Right cardiac atrium (tissue), 5 donors: ENCODE measurements at places on chromosomes 12 and 14.

DNA sequence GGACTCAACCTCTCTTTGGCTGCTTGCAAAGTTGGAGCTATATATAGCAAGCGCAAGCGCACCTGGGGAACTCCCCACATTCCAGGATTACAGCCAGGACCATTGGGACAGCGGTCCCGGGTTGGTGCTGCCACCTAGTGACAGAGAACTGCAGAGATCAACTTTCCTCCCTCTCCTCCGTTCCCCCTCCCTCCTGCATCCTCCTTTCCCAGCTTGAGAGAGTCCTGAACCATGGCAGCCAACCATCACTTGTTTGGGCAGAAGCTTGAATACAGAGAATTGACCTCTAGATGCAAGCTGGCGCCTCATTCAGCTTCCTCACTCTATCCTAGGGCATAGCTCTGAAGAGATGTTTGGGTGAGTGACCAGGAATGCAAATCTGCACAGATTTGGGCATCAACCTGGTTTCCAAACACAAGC, 17.4 kb upstream of the FLVCR2 start:
- peak; percentile 77 for DNase-seq

DNA sequence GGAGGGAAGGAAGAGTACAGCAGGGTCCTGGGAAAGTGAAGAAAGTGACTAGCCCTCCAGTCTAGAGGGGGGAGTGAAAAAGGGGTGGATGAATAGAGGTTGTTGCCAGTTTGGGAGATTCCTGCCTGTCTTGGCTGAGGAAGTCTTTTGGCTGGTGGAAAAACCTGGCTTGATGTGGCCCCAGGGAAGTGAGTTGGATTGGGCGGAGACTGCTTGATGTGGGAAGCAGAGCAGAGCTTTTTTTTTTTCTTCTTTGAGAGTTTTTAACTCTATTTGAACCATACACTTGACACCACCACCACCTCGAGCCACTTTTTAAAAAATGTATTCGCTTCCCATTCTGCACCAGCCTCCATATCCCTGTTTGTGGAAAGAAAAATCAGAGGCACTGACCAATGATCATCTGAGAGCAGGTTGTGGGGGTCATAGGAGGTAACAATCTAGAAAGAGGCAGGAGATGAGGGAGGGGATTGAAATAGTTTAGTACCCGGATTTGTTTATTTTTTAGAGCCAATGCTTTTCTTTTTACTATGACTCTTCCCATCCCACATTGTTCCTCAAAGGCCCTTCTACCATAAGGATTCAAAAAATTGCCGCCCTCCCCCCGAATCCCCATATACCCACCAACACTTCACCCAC, 690 bp upstream of the DTX3 start:
- peak; percentile 52 for DNase-seq

DNA sequence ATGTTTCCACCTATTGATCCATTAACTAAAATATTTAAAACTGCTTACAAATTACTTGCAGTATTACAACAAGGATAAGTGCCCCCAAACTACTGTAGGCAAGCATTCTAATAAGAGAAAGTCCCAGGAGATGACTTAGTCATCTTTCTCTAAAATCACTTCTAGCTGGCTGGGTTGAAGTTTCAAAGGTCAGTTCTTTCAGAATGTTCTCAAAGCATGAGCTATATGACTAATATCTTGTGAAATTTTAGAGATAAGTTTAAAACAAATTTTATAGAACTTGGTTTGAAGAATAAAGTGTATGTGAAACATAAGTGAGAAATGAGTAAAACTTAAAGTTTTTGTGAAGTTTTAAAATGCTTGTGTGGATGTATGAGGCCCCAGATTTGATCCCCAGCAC, 24.3 kb upstream of the OR6J1 start:
- no peak for DNase-seq

- DNase-seq, result no peak
Observed at GRCh38 chr12:131063413-131063812, 109.7 kb downstream of the ADGRD1 start.

- DNase-seq, result no peak
Observed at GRCh38 chr12:128554546-128555304, 269.0 kb downstream of the SLC15A4 start.

DNA sequence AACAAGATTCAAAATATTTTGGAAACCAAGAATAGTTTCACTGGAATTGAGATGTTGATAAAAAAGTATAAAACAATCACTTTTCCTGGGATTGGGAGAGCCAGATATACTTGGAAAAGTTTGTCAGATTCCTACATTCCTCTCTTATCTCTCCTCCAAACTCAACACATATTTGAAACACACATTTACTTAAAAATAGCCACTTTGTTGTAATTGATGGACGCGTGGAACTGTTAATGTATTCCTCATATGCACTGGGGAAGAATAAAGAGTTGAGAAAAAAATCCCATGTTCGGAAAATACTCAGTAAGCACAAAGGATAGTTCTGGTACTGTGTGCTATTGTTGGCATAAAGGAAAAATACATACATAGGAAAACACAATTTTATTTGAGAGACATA, 195.6 kb upstream of the FLRT2 start:
- no peak for DNase-seq

DNA sequence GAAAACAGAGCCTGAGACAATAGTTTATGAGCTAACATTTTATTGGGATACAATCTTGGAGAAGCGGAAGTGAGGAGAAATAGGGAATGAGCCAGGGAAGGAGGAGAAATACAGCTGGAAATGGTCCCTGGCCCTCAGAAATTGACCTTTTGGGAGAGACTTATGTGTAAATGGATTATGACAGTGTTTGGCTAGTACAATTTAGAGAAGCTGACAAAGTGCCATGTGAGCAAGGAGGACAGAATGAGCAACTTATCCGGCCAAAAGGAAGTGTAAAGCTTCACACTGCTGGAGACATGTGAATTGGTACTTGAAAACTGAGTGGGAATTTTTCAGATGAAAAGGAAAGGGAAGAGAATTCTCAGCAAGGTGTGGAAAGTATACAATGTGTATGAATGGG, 2.9 kb downstream of the GLIPR1 start:
- no peak for DNase-seq

- peak; percentile 57 for DNase-seq
Observed at GRCh38 chr12:48618541-48618940, 48.7 kb upstream of the LALBA start.

DNA sequence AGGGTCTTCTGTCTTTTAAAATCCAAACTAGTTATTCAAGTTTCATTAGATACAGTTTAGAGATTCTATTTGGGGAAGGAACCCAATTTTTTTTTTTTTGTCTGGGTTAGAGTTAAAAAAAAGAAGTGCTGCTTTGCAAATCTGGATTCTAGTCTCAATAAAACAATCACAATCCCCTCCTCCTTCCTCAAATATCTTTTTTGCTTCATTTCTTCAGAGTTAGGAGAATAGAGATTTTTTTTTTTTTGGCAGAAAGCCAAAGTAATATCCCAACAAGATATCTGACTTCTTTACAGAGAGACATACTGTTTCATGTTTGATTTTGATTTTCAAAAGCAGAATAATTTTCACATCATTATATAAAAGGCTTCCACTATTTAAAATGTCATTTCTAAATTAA, 201.9 kb downstream of the FOXN3 start:
- DNase-seq, result no peak

DNA sequence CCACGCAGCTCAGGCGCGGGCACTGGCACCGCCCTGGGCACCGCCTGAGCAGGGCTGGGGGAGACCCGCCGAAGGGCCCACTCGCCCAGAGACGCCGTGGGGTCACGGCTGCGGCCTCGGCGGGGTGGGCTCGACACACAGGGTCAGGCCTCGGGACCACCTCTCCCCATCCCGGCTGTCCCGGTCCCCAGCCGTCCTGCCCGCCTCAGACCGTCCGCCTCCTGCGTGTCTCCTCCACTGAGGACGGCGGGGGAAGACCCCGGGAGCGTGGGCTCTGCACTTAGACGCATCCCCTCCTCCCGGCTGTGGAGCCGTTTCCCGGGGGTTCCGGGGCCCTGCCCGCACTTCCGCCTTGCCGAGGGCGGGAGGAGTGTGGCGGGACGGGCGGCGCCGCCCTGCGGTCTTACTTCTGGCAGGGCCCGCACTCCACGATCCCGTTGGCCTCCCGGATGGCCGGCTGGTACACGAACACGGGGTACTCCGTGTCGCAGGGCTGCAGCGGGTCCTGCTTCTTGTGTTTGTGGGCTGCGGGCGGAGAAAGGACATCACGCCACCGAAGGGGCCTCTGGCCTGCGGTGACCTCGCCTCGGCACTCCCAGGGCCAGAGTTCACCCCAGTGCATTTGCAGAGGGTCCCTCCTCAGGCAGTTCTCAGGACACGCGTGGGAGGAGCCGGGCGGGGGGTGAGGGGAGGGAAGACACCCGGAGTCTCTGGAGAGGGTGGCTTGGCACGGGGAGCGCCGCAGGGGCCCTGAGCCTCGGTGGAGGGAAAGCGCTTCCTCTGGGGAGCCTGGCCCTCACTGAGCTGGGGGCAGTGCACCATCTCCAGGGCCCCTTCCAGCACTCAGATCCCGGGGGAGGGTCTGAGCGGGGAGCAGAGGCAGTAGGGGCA, 23.1 kb upstream of the LRTM2 start:
- peak; percentile 90 for DNase-seq

GRCh38 chr12:132147423-132148367, 3.4 kb downstream of the NOC4L start:
- peak; percentile 53 for DNase-seq

DNA sequence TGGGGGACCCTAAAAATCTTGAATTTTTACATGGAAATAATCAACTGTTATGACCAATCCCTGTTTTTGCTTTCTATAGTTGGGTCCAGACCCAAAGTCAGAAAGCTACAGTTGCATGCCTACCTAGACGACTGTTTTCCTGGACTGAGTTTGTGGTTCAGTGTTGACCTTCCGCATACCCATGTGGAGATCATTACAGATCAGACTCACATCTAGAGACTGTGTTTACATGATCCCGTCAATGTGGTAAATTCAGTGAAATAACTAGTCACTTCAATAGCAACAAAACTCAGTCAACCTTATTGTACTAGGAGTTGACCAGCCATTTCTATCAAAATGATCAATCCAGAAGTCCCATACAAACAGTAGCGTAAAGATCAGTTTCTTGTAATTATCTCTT, 257.6 kb downstream of the EGLN3 start:
- no peak for DNase-seq

- DNase-seq, result no peak
Observed at GRCh38 chr14:34012978-34013720, 62.3 kb upstream of the EGLN3 start.

GRCh38 chr12:30806989-30807694, 52.4 kb upstream of the CAPRIN2 start:
- no peak for DNase-seq

DNA sequence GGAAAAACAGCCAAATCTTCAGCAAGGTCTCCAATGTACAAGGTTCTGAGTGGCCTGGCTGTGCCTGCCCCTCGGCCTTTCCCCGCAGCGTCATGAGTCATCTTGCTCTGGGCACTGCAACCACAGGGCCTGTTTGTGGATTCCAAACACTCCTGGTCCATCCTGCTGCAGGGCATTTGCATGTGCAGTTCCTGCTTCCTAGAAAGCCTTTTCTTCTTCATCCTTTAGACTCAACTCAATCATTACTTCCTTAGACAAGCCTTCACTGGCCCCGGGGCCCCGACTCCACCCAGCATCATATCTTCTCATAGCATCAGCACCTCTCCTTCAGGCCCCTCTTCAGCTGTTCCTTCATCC, 101.8 kb upstream of the EGLN3 start:
- DNase-seq, result peak; percentile 22

DNA sequence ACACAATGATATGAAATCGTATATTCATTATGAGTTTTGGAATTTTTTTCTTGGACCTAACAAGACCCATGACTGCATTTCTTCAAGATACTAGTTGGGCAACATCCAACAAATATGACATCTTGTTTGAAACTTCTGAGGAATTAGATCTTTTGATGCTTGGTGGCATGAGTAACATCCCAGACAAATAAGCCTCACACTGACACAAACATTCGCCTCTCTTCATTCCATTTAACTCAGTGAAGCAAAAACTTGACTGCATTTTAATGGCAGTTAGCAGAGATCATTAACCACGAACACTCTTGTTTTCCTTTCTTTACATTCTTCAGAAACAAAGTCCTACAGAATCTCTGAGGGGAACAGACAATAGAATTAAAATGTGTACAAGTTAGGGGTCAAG, 758.3 kb downstream of the C12orf50 start:
- no peak for DNase-seq

DNA sequence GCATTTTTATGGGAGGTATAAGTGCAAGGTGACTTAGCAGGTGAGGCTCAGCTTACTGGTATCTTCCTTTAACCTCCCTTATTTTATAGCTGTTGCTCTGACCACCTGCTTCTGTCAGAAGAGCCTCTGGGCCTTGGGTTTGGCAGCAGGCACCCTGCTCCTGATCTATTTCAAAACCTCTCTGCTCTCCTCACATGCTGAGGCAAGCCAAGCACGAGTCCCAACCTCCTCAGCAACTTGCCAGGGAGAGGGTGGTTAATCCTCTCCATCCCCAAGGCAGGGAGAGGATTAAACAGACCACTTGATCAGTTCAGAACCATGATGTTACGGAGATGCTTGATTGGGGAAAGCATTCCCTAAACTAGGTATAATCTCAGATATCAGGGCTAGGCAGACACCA, 5.4 kb downstream of the PLEKHH1 start:
- DNase-seq, result no peak

DNA sequence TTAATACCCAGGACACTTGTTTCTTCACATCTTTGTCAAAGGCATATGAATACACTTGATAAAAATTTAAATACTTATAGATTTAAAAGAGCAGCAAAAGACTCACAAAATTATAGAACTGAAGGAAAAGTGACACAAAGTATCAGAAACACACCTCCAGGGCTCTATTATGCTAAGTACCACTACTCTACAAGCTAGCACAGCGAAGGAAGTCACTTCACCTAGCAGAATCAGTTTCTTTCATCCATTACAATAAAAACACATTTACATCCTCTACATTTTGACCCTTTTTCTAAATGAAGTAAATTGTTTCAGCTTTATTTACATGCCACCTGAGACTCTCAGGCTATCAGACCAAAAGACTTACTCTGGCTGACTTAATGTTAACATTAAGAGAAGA, 26.6 kb upstream of the PTPRB start:
- no peak for DNase-seq

GRCh38 chr14:77457115-77457521, 283 bp downstream of the VIPAS39 start:
- DNase-seq, result no peak

- peak; percentile 78 for DNase-seq
Observed at GRCh38 chr14:92105893-92106142, 564 bp downstream of the ATXN3 start.

DNA sequence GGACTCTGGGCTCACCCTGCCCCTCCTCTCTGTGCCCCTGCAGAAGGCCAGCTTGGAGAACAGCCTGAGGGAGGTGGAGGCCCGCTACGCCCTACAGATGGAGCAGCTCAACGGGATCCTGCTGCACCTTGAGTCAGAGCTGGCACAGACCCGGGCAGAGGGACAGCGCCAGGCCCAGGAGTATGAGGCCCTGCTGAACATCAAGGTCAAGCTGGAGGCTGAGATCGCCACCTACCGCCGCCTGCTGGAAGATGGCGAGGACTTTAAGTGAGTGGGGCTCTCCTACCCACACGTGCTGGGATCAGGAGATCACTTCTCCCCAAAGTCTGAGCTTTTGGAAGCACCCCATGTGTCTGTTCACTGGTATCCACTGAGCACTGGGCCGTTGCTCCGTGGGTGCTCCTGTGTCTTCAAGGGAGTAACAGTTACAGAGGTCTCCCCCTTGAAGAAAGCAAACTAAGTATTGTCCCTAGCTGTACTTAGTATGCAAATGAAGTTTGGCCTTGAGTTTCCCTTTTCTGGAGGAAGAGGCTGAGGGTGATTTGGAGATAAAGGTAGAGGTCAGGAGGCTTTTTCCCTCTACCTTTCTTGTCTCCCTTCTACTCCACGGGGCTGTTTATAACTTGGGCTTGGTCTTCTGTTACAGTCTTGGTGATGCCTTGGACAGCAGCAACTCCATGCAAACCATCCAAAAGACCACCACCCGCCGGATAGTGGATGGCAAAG, 3.3 kb downstream of the KRT18 start:
- peak; percentile 50 for DNase-seq

GRCh38 chr14:64012720-64013119, 159.9 kb downstream of the SYNE2 start:
- no peak for DNase-seq
